NCI-H1436 (cell line): ENCODE measurements at places on chromosomes 7 and 10.

GRCh38 chr10:28875549-28876081 is 198.3 kb downstream of the BAMBI start:
- DNase-seq: no peak

GRCh38 chr7:45589915-45590678 is 15.9 kb downstream of the ADCY1 start:
- no peak for DNase-seq

- DNase-seq: peak; percentile 5
Measured at GRCh38 chr10:97843281-97843671, 6.4 kb upstream of the GOLGA7B start.

- no peak for DNase-seq
Measured at GRCh38 chr7:71925663-71926062, 486.5 kb downstream of the CALN1 start.

GRCh38 chr7:31955641-31956040 is 114.6 kb downstream of the PDE1C start:
- DNase-seq: no peak

- DNase-seq: no peak
Measured at GRCh38 chr7:47415318-47416212, 166.3 kb downstream of the TNS3 start.

DNA sequence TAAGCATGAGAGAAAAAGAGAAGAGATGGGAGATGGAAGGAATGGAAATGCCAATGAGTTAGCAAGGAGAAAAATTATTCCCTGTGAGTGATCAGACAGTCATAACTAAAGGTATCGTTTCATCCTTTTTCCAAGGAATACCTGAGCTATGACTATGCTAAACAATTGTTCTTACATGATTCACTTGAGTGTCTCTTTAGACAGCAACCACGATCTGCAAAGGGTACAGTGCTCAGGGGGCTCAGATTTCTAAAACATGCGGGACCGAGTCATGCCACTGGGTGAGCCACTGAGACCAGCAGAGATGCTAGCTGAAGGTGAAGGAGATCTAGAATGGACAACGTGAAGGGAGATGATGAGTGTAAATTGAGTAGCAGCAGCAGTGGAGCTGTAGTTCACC is 78.0 kb upstream of the CTTNBP2 start:
- no peak for DNase-seq

DNA sequence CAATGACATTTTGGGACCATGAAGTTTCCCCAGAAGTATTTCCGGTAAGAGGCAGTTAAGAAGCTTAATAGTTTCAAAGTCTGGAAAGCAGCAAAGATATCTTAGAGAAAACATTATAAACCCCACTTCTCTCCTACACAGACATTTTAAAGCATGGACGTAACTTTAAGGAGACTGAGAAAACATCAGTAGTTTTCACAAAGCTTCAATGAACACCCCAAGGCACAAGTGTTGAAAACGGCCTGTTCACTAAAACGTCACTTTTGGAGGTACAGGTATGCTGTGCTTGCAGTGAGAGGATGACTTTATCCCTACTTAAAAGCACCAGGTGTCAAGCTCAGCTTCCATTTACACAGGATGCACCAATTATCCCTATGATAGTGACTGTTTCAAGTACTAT is 25.0 kb downstream of the NCOA4 start:
- DNase-seq: no peak
